CD4-positive, alpha-beta T cell treated with Interleukin-6 for 4 hours (primary cell): ENCODE measurements at places on chromosomes 3 and 15.

- no peak for DNase-seq
These were observed 267.8 kb upstream of the CNTN4 start for GRCh38 chr3:1830851-1831250.

GRCh38 chr3:156749244-156749643, 74.9 kb downstream of the TIPARP start:
- DNase-seq, result no peak

DNA sequence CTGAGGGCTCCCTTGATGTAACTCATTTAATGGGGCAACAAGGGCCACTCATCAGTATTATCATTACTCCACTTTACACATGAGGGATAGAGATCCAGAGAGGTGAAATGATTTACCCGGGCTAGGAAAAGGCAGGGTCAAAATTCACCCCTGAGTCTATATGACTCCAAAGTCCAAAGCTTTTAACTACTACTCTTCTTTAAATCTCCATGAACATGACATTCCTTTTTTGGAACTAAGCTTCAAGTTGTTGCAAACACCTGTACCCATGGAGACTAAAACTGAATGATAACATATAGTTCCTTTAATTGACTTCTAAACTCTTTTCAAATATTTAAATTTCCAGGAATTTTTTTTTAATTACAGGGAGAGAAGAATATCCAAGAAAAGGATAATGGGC, 292.9 kb upstream of the GADL1 start:
- no peak for DNase-seq

DNA sequence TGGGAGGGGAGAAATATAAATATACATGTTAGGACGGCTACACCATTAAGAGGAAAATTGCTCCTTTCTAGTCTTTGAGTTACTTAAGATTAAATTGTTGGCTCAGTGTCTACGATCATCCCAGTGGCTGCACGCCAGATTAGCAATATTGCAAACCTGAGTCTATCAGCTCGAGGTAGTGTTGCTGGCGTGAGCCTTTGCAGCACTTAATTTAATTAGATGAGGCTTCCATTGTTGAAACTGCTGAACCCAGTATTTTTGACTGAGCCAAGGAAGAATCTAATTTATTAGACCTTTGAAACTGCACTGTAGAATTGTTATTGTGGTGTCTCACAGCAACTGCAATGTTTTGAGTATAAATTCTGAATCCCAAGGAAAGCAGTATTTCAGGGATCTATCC, 782.4 kb upstream of the ROBO1 start:
- no peak for DNase-seq

DNA sequence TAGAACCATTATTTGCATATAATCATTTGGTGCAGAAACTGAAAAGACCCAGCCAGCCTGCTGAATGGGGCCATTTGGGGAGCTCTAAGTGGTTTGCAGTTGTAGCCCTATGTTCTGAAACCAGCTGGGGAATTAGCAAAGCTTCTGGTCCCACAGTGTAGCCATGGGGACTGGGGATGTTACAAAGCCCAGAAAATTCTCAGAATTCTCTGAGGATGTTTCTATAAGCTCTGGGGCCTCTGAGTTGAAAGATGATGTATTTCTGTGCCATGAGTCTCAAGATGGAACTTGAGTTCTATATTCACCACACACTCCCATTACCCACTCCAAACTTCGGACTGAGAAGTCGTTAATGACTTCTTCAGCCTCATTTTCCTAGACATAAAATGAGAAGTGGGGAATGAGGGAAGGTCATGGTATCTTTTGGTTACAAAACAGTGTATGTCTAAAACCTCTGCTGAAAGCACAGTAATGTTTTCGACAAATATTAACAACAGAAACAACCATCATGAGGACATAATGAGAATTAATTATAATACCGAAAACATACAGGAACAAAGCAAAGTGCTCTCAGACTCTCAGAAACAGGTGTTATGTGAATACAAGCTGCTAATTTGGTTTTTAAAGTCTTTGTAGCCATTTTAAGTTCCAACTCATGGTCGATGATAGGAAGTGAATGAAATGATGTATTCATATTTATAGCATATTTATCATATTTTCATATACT, 89.4 kb downstream of the RFTN1 start:
- DNase-seq, result no peak

GRCh38 chr3:194265505-194265892, 85.6 kb downstream of the CPN2 start:
- DNase-seq, result no peak

DNA sequence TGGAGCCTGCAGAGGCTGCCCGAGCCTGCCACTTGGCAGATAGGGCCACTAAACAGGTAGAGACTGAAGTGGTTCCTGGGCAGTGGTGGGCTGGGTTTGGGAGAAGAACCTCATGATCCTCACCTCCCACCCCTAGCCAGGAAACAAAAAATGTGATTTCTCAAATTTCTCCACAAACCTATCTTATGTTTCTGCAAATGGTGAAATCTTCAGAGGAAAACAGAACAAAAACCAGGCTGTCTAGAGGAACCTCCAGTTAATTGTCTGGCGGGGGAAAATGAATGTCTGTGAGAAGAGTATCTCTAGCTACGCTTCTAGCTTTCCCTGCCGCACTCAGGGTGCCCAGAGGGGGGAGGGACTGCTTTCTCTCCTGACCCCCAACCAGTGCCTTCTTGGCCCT, 55.9 kb downstream of the TRA2B start:
- no peak for DNase-seq

DNA sequence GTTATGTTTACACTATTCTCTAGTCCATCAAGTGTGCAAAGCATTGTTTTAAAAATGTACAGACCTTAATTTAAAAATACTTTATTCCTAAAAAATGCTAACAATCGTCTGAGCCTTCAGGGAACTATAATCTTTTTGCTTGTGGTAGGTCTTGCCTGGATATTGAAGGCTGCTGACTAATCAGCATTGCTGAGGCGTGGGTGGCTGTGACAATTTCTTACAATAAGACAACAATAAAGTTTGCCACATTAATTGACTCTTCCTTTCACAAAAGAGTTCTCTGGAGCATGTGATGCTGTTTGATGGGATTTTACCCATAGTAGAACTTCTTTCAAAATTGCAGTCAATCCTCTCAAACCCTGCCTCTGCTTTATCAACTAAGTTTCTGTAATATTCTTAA, 384.0 kb upstream of the TGFBR2 start:
- no peak for DNase-seq

- no peak for DNase-seq
These were observed 72.0 kb upstream of the KLF13 start for GRCh38 chr15:31254431-31255175.

- DNase-seq, result no peak
These were observed 557 bp downstream of the DENND4A start for GRCh38 chr15:65791335-65792137.

GRCh38 chr15:74580538-74581350, 34.9 kb upstream of the CLK3 start:
- DNase-seq, result no peak

DNA sequence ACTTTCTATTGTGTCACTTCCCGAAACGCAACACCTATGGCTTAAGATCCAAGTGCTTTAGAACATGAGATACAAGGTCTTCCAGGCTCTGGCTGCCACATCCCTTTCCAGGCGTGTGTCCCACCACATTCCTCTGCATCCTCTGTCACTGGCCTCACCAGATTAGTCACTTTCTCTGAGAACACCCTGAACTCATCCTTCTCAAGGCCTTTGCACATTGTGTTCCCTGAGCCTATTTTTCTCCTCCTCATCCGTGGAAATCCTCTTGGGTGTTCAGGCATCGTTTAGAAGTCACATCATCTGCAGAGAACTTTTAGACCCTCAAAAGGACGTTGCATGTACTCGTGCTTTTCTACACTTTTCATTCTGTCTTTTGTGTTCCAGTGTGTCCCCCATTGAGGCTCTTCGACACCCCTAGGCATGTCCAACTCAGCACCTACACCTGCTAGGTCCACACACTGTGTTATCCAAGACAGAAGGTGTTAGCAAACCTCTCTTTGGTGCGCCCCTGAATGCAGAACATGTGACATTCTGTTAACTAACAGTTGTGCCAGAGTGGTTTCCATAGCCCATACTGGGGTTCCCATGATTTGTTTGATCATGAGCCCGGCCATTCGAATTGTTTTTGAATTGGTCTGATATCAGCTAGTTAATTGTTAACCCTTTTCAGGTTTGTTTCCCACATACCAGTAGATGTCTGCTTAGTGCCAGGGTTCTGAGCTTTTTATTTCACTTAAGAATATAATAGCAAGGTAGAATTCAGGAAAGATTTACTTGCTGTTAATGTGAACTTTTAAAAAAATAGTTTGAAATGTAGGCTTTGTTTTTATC, 67.2 kb downstream of the LPP start:
- DNase-seq, result no peak

DNA sequence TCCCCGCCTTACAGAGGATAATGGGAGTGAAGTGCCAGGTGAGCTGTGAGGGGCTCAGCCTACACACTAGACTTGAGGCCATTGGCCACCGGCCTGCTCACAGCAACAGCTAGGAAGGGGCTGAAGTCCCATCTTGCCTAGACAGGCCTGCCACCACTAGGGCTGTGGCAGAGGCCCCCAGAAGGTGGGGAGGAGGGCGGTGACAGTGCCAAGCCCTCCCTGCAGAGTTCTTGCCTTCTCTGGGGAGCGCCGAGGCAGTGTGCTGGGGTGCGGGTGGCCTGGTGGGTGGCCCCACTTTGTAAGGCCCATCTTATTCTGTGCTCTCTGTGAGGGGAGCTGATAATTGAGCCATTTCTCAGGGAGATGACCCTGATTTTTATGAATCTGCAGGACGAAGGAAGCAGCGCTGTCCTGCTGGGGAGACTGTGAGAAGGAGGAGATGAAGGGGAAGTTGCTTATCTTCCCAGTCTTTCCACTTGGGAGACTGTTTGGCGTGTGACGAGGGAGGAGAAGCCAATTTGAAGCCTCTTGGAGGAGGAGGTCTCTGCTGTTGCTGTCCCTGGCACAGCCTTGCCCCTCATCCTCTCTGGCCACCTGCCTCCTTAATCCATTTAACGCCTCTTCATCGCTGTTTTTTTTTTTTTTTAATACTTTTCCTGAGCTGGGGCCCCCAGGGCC, 104.3 kb downstream of the LINGO1 start:
- no peak for DNase-seq

- no peak for DNase-seq
These were observed 15.8 kb upstream of the TRH start for GRCh38 chr3:129958755-129959154.

GRCh38 chr3:52450489-52451236, 3.2 kb downstream of the TNNC1 start:
- DNase-seq, result no peak

DNA sequence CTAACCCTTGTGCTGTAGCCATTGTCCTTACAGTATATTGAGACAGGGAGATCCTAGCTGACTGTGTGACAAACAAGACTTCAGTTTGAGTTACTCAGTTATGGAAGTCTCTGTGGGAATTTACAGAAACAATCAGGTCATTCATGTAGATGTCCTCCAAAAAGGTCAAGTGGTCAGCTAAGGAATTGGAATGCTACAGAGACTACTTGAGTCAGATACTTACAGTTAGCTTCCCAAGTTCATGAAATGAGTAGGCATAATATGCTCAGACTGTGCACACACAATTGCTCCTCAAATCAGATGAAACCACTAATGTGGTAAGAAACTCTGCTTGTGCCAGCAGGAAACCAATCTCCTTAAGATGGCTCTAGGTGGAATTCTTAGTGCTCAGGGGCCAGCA, 985.7 kb downstream of the NSUN3 start:
- DNase-seq, result no peak

- DNase-seq, result no peak
These were observed 7.6 kb downstream of the MAN2C1 start for GRCh38 chr15:75360856-75361255.

DNA sequence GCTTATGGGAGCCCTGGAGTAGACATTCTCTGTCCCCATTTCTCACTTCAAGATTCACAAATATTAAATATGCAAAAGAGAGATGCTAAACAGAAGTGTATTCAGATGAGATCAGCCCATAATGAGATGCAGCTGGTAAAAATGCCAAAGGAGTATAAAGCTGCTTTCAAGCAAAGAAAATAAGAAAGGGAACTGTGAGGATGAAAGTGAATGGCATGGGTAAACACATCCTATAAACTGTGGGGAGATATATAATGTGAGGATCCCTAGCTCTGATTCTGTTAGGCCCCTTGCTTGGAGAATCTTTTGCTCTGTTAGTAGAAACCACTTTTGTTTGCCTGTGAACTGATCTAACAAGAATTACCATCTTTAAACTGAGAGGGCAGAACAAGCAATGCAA, 396.6 kb downstream of the SOX2 start:
- no peak for DNase-seq

DNA sequence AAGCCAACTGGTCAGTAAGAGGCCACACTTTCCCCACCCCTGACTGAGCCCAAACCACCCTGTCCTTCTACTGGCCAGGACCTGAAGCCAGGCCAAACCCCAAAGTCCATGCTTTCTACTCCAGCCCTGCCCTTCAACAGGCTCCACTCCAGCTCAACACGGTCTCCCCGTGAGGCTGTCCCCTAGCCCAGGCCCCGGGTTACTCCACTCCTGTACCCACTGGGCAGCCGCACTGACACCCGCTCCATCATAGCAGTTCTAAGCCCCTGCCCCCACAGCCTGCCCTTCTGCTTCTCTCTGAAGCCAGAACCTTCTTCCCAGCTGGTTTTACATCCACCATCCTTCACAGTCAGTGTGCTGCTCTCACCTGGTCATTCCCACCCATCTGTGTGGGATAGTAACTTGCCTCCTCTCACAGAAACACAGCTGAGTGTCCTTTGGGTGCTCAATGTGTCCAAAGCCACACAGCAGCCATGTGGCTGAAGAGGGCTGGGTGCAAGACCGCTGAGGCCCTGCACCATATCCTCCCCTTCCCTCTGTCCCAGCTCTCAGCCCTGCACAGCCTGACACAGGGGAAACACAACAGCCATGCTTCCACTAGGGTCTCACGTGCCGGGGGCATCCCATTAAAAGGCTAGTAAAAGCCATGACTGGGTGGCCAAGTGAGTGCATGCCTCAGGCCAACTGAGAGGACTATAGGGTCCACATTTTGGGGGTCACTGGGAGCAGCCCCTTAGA, 38.1 kb downstream of the TLE3 start:
- DNase-seq, result no peak

DNA sequence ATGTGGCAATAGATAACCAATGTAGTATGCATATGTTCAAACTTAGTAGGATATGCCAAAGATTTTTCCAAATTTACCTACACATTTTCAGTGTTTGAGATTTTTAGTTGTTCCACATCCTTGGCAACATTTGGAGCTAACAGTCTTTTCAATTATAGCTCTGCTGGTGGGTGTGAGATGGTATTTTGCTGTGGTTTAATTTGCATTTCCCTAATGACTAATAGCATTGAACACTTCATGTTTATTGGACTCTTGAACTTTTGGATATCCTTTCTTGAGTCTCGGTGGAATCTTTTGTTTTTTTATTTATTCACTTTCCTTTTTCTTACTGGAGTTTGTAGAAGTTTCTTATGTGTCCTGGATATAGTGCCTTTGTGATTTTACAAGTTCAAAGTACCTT, 11.0 kb upstream of the ILDR1 start:
- DNase-seq, result no peak
